ENCODE measurements at places on chromosomes 5 and 9.

- DNase-seq = peak; percentile 10
Observed at GRCh38 chr5:110817459-110817858, 78.7 kb downstream of the SLC25A46 start.

- DNase-seq = no peak
Observed at GRCh38 chr5:107824821-107825220, 154.1 kb upstream of the EFNA5 start.

DNA sequence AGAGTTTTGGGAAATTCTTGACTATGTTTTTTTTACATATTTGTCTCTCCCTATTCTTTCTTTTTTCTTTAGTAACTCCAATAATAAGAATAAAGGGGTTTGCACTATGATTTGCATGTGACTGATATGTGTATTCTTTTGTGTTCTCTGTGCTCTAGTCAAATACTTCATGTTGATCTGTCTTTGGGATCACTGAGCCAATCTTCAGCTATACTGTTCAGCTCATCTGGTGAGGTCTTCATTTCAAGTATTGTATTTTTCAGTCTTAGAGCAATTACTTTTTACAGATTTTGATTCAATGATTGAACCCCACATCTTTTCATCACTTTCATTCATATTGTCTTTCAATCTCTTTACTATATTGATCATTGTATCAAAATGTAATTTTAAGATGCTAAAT, 58.1 kb upstream of the TAF11L2 start:
- DNase-seq = no peak

GRCh38 chr9:15211815-15212495, 95.1 kb downstream of the TTC39B start:
- DNase-seq = peak; percentile 62

DNA sequence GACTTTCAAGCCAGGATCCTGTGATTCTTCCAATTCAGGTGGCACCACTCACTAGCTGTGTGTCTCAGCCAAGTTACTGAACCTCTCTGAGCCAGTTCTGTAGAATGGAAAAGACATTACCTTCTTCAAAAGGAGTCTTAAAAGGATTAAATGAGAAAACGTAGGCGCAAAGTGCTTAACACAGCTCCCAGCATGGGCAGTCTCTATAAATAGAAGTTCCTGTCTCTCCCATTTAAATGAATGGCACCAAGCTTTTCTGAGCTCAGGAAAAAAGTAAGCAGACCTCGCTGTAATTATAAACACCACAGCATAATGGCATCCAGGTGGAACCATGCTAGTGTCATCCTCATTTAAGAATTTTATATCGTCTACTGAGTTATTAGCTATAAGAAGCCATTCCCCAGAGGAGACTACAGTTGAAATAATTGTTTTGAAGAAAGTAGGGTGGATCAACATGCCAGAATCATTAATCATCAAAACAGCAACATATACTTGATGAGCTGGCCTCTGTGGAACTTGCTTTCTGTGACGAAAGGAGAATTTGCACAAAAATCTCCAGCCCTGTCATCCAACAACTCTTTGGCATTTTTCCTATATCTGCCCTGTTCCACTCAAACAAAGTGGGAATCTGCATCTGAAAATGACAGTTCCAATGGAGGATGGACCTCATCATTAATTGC, 188.9 kb downstream of the SPOCK1 start:
- DNase-seq = peak; percentile 87

- DNase-seq = no peak
Observed at GRCh38 chr9:2192356-2192979, 177.3 kb downstream of the SMARCA2 start.

- DNase-seq = no peak
Observed at GRCh38 chr5:175691761-175692160, 33.9 kb downstream of the HRH2 start.

DNA sequence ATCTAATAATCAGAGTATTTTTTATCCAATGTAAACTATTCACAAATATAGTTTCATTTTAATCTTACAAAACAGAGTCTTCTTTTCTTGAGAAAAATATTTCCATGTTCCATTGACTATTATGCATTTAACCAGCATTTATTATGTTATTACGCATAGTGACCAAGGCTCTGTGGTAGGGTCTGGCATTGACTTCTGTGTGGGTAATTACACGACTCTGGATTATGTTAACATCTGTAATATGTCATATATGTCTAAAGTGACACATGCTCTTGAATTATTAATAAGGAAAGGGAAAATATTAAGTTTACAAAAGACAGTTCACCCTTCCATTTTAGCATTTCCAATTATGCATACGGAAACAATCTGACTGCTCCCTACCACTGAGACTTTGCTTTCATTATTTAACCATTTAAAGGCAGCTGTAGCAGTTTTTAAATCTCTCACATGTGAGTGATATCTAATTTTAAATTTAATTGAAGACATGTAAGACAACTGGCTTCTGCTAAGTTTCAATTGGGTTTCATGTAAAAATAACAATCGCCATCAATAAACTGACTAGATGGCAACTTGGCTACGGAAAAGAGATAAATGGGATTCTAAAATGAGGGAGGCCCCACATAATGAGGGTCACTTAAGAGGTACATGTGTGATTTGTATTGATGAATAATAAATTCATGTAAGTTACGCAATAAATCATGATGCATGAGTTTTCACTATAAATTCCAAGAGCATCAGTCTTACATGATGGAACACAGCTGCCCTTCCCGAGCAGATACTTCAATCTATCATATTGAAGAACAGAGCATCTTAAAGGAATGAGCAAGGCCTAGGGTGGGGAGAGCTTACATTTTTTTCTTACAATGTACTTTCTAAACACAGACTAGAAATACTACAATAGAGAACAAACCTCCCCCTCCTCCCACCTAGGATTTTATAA, 1056.8 kb downstream of the MAT2B start:
- DNase-seq = no peak

- DNase-seq = no peak
Observed at GRCh38 chr9:126652140-126652582, 38.4 kb downstream of the LMX1B start.

- peak; percentile 42 for DNase-seq
Observed at GRCh38 chr9:95057101-95057500, 260.4 kb downstream of the FANCC start.

- no peak for DNase-seq
Observed at GRCh38 chr5:138344887-138345622, 7.0 kb downstream of the FAM53C start.

DNA sequence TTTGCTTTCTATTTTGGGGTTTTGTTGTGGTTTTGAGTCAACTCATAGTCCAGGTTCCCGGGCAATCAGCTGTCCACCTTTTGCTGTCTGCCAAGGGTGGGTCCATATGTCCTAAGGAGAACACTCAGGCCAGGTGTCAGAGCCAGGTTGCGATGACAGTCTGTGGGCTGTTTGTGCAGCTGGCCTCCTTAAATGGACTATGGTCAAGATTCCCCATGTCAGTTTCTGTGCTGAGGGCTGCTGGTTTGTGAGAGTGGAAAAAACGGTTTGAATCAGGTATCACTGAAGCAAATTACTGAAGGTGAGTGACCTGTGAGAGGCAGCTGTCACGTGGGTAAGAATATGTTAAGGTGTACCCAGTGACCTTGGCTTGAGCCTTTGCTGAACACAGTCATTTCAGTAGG, 33.0 kb downstream of the SNX30 start:
- no peak for DNase-seq

DNA sequence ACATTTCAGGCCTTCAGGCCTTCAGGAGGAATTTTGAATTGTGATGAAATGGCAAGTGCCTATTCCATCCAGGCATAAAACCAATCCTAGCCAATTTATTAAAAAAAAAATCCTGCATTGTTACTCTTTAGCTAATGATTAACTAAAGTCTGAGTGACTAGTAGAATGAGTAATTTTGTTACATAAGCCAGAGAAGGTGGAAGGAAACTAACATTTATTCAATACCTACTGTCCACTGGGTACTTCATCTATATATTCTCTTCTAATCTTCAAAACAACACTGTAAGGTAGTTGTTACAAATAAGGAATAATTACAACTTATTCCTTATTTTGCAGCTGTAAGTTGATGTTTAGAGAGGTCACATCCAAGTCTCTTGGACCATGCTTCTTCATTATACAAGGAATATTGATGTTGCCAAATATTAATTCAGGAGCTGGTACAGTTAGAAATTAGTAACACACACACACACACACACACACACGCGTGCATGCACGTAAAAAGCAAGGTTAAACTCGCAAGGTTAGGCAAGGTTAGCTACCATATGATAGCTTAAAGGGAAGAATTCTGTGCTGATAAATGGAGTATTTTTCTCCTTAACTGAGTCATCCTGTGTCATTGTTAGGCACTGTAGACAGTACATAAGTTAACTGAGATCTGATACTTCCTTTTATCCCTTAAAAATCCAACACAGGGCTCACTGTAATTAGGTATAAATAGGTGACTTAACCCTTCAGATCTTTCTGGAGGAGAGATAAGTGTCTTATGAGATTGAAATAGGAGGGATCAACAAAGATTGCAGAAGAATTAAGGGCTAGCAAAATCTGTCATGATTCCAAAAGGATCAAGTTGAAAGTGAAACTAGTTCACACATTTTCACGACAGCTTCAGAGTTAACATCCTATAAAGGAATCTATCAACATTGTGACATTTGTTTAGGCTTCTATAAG, 596.9 kb downstream of the PDE4D start:
- DNase-seq = peak; percentile 71

GRCh38 chr9:37425298-37425752, 2.8 kb downstream of the GRHPR start:
- peak; percentile 69 for DNase-seq

- no peak for DNase-seq
Observed at GRCh38 chr5:116437922-116438578, 136.6 kb downstream of the SEMA6A start.

GRCh38 chr9:126452106-126452505, 125.5 kb downstream of the MVB12B start:
- no peak for DNase-seq

DNA sequence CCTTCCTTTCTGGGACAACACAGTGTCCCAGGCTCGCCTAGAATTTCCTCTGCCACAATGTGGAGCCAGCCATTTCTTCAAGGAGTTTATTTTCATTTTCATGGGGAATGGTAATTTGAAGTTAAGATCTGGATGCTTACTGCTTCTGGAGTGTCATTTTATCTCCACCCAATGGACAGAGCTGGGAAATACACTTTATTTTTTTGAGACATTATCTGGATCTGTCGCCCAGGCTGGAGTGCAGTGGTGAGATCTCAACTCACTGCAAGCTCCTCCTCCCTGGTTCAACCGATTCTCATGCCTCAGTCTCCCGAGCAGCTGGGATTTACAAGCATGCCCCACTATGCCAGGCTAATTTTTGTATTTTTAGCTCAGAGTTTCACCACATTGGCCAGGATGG, 12.7 kb upstream of the THG1L start:
- DNase-seq = peak; percentile 80

DNA sequence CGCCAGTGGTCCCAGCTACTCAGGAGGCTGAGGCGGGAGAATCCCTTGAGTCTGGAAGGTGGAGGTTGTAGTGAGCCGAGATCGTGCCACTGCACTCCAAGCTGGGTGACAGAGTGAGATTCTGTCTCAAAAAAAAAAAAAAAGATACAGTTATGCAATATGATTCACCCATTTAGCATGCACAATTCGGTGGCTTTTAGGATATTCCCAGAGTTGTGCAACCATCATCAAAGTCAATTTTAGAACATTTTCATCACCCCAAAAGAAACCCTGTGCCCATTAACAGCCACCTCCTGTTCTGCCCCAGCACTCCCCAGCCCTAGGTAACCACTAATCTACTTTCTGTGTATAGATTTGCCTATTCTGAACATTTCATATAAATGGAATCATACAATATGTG, 4.3 kb upstream of the DHFR start:
- no peak for DNase-seq

- DNase-seq = no peak
Observed at GRCh38 chr9:5609226-5609596, 19.7 kb upstream of the RIC1 start.

DNA sequence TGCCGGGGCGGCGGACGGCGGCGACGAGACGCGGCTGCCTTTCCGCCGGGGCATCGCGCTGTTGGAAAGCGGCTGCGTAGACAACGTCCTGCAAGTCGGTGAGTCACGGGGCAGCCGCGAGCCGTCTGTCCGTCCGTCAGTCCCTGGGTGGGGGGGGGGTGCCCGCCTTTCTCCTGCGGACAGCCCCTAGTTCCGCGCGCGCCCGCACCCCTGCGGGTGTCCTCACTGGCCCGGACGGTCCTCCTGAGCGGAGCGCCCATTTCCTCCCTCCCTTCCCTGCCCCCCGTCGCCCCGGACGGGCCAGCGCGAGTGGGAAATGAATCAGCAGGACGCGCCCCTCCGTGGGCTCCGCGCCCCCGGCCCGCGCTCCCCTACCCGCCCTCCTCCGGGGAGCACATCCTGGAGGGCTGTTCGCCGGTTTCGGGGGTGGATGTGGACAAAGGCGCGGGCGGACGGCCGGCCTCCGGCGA, 828 bp downstream of the ZSWIM6 start:
- peak; percentile 72 for DNase-seq

GRCh38 chr5:1751026-1751863, 48.4 kb downstream of the MRPL36 start:
- DNase-seq = no peak

DNA sequence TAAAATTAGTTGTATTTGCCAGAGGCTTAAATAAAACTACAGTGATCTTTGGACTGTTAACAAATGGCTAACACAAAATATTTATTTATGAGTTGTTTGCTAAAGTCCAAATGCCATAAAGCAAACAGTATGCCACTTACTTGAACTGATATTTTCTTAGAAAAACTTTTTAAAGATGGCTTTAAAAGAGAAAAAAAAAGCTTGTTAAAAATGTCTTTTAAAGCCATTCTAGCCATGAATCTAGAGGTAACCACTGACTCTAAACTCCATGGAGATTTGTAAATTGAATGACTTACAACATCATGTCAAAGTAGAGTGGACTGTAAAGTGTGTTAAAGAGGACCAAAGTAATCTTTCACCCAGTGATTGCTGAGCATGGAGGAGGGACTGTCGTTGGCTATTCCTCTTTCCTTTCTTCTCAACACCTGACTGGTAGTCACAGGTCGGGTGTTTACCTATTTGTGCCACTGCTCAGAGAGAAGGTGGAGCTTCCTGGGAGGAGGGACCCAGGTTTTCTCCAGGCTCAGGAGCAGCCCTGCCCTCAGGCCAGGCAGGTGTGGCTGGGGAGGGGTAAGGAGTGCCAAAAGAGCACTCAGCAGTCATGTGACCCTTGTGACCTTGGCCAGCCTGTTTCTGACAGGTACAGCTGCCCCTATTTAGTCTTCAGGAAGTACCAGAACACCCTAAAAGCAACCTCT, 69.1 kb upstream of the TJP2 start:
- DNase-seq = no peak

DNA sequence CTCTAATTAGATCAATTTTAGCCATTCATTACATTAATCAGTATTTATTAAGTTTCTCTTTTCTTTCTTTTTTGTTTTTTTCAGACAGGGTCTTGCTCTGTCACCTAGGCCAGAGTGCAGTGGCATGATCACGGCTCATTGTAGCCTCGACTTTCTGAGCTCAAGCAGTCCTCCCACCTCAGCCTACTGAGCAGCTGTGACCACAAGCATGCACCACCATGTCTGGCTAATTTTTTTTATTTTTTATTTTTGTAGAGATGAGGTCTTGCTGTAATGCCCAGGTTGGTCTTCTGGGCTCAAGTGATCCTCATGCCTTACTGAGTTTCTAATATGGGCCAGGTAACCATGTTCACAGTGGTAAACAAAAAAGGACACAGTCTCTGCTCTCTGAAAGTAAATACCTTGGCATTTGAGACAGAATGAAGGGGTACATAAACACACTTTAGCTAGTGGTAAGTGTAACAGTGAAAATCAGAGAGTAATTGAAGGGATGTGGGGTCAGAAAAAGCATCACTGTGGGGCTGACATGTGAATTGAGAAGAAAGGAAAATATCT, 336.3 kb downstream of the ADGRV1 start:
- DNase-seq = no peak
